Left ventricle myocardium inferior (tissue), 1 donor: ENCODE measurements at places on chromosomes 16 and 17.

DNA sequence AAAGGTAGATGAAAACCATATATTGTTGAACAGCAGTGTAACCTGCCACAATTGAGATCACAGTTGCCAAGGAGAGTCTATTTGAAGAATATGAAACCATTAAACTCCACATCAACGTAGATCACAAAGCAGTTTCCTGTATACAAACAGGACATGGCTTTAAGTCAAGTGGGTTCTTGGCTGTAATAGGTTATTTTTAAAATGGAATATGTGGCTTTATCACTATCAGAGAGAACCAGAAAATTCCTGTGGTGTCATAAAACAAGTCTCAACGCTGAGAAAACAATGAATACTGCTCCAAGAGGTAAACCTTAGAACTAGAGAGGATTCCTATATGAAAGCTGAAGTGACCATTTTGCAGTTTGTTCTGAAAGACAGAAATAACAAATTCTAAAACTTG lies 999.7 kb downstream of the CDH11 start:
- no peak for DNase-seq

GRCh38 chr16:56450275-56450985 lies 702 bp downstream of the NUDT21 start:
- DNase-seq: no peak

- DNase-seq: no peak
These were observed 157.6 kb downstream of the RAB11FIP4 start for GRCh38 chr17:31549121-31549524.

DNA sequence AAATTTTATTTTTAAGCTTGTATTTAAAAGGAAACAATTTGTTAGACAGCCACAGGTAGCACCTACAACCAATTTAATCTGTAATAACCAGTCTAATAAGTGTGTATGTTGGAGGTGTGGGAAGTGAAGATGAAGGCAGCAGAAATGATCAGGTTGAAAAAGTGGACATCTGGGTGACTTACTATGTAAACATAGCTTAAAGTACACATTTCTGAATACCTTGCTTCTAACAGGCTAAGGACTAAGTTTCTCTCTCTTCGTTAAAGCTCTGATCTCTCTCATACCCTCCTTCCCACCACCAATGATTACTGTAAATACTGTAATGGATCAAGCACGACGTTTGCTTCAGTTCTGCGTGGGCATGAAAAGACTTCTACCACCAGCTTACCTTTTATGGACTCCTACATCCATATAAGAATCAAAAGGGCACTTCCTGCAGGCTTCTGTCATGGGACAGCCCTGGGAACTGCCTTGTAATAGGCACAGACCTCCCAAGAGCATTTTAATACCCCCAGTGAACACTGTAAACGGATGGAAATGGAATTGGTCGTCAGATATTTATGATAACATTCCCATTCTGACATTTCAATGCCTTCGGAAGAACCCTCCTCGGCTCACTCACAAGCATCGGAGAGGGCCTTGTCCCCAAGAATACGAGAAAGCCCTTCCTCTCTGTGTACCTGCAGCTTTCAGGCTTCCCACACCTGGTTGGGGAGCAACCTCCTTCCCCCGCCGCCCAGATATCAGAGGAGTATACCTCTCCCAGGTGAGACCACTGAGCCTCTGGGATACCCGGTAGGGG lies 700 bp downstream of the CCDC43 start:
- no peak for DNase-seq
